AG09309 (cell line): ENCODE measurements at places on chromosomes 11 and 22.
A peak's percentile ranks its signal among the peaks of the same experiment; 100 is the strongest.

GRCh38 chr11:69003866-69004367 is 9.1 kb downstream of the MRGPRF start:
- DNase-seq, result no peak

- DNase-seq, result peak; percentile 82
Measured at GRCh38 chr11:129249351-129249750, 57.2 kb upstream of the ARHGAP32 start.

DNA sequence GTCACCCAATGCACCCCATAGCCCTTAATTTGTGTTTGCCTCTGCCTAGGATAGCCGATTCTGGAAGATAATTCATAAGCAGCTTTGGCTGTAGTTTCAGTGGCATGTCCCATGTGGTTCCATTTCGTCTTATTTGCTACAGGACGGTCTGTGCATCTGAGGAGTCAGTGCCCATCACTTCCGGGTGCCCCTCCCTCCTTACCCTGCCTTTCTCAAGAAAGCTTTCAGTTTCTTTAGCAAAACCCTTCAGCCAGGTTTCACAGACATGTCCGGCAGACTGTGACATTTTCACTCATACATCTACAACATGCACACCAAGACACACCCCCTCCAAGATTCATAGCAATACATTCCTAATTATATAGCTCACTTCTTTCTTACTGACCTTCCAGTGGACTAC is 14.3 kb downstream of the TP53AIP1 start:
- DNase-seq, result no peak

GRCh38 chr11:7574491-7575130 is 60.8 kb downstream of the PPFIBP2 start:
- no peak for DNase-seq

- DNase-seq, result no peak
Measured at GRCh38 chr11:48107188-48107704, 109.4 kb upstream of the OR4B1 start.

GRCh38 chr11:13205486-13205885 is 72.1 kb upstream of the BMAL1 start:
- DNase-seq, result no peak

- DNase-seq, result no peak
Measured at GRCh38 chr22:46628756-46629155, 8.6 kb downstream of the GRAMD4 start.

GRCh38 chr22:25447067-25447685 is 117.3 kb upstream of the GRK3 start:
- no peak for DNase-seq

GRCh38 chr11:61147791-61148620 is 13.2 kb downstream of the VPS37C start:
- no peak for DNase-seq

GRCh38 chr11:121538054-121538453 is 85.3 kb upstream of the SORL1-AS1 start:
- DNase-seq, result no peak

DNA sequence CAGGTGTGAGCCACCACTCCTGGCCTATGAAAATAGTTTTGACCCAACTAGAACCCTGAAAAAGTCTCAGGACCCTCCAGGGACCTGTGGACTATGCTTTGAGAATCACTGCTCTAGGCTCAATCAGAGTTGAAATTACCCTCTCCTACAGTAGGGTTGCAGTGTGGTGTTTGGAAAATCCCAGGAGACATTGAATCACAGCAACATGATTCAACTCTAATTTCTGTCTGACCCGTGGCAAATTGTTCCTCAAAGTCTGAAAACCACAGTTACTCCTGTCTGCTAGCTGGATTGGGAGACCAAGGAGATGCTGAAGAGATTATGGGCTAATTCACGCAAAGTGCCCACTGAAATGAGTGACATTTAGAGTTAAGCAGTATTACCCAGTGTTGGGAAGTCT is 5.4 kb upstream of the MTMR3 start:
- peak; percentile 20 for DNase-seq
